Fibroblast of skin of scalp (primary cell): ENCODE measurements at places on chromosomes 12 and 14.

DNA sequence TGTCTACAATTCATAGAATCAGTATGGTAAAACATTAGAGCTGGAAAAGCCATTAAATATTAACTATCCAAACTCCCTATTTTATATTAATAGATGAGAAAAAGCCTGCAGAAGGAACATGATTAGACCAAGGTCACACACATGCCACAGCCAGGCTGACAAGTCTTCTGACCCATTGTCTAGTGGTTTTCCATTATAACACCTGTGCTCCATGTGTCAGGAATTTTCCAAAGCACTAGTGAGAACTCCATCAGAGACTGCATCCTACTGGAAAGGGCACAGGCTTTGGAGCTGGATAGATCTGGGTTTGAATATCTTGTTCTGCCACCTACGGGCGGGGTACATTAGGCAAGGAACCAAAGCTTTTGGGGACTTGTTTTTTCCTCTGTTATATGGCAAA is 325.5 kb downstream of the RAD51B start:
- DNase-seq: no peak

GRCh38 chr12:10140001-10140400 is 10.0 kb upstream of the CLEC7A start:
- peak; percentile 54 for DNase-seq

GRCh38 chr14:73376585-73376984 is 81.8 kb downstream of the NUMB start:
- no peak for DNase-seq

- DNase-seq: no peak
Observed at GRCh38 chr12:11962860-11963259, 107.9 kb upstream of the BCL2L14 start.
